ENCODE measurements at places on chromosomes 3 and 15.

- no peak for DNase-seq
Measured at GRCh38 chr15:52738311-52738710, 51.8 kb downstream of the ONECUT1 start.

DNA sequence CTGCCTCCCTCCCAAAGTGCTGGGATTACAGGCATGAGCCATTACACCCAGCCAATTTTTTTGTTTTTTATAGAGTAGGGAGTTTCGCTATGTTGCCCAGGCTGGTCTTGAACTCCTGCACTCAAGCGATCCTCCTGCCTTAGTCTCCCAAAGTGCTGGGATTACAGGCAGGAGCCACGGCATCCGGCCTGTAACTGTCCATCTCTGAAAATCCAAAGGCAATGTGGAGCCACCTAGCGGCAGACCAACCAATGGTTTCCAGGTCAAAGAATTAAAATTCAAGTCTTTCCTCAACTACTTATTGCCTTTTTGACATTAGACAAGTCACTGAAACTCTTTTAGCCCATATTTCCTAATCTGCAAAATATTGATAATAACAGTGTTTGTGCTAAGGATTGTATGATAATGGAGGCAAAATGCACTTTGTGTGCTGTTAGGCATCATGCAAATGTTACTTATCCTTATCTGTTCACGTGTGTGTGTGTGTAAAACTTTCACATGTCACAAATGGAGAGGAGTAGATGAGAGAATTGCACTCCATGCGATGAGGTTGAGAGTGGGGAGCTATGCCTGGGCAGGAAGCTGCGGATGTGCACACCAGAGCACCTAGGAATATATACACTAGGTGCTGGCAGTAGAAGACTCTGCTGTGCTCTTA lies 48.7 kb downstream of the COL8A1 start:
- peak; percentile 57 for DNase-seq

DNA sequence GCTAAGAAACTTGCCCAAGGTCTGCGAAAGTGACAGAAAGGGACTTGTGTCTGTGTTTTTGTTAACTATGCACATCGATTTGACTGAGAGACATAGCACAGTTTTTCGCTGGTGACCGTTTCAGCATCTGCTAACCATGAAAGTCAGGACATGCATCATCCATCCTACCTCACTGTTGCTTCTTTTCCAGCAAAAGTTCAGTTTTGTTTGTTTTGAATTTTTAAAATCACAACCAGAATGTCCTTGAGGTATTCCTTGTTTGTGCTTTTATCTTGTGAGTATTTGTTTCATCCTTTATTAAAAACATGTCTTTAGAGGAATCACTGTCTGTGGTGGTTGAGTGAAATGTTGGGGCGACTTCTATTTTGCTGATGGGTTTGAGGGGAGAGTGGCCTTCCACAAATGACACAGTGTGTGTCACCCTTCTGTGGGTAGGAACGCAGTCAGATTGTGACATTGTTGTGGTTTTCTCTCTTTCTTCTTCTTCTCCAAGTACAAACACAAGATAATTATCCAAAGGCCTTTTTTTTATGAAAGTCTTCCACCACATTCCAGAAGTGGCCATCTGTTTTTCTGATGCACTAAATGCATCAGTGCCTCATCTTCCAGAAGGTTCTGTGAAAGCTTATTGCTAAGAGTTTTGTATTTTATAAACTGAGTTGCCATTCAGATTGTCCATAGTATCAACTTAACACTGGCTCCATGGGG lies 214.4 kb upstream of the NR2E3 start:
- DNase-seq = no peak

- peak; percentile 61 for DNase-seq
Measured at GRCh38 chr3:194508491-194509453, 22.0 kb upstream of the ATP13A3 start.

DNA sequence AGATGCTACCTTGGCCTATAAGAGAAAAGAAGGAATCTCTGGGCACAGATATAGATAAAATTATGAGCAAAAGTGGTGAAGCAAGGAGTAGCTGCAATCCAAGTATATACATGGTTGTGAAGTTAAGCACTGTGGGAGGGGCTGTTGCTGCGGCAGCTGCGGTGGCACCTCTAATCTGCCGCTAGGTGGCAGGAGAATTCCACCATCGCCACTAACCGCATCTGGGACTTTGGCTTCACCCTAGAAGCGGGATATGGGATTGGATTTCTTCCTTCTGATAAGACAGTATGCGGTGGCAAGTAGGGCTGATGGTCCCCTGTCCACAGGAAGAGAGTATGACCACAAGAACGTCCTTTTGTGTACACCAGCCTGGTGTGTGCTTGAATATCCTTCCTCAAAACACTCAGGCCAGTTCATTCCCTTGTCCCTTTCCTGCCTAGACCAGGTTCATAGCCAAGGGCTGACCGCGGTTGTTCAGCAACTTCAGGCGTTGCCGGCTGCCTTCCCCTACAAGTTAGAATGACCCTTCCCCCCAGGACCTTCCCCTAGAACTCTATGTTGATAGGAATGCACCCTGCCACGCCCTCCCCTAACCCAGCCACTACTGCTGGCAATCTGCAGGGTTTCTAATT lies 5.1 kb downstream of the MAGEL2 start:
- peak; percentile 35 for DNase-seq

DNA sequence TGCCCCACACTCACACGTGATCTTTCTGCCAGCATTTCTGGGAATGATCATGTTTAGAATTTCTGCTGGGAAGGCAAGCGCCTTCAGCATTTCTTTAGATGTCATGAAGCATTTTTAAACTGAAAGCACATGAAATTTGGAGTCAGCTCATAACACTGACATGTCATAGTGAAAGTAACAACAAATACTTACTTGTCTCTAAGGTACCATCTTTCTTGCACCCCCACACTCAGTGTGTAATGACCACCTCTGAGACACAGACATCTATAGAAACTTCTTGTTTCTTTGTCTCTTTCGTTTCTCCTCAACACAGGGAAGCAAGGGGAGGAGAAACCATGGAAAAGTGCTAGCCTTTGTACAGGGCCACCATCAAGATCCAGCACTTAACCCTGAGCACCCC lies 171.7 kb downstream of the RORA start:
- no peak for DNase-seq

- peak; percentile 14 for DNase-seq
Measured at GRCh38 chr3:151837057-151837456, 23.1 kb downstream of the AADAC start.

GRCh38 chr15:101152914-101153313 lies 98.9 kb downstream of the CHSY1 start:
- no peak for DNase-seq

DNA sequence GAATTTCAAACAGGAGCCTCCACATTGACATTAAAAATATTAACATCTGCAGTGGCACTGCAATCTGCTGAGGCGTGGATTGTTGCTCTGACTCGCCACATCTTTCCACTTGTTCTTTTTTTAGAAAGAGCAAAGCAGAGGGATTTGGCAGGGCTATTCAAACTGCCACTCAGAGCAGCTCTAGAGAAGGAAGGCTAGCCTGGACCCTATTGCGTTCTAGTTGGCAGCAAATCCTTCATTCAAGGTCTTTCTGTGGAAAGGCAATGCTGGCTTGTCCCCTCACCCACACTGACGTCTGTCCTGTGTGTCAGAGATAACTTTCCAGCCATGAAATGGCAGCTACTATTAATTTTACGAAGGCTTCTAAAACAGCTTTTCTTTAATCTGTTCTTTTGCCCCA lies 483.2 kb upstream of the SGO1 start:
- DNase-seq = no peak

GRCh38 chr3:52852419-52852818 lies 17.6 kb upstream of the MUSTN1 start:
- no peak for DNase-seq

GRCh38 chr15:61049934-61050333 lies 179.2 kb downstream of the RORA start:
- no peak for DNase-seq

DNA sequence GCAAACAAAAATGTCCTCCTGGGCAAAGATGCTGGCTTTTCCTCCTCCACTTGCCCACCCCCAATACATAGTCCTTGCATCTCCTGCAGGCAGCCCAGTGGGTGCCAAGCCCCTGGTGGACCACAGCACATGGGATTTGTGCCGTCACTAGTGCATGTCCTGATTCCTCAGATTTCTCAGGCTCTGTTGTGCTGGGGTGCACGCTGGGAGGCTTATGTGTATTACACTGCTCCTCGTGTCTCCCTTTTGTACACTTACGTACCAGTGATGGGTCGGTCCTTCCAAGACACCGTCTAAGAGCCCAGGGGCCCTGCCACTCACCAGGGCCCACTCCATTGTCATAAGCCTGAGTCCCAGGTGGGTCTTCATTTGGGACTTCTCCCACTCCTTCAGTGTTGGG lies 70.1 kb downstream of the PLXNA1 start:
- DNase-seq = no peak

DNA sequence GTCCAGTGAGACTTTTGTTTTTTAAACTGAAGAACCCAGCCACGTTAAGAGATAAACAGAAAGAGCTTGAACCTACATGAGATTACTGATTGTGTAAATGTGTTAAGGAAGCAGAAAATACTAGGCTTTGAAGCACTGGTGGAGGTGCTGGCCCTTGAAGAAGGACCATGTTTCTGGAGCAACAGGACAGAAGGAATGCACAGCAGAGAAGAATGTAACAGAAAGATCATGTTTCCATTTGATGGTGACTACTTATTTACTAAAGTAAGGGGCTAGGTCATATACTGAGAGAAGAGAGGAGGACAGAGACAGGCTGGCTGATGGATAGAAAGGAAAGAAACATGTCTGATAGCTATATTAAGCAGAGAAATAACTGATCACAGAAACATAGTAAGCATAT lies 88.8 kb downstream of the CLASP2 start:
- no peak for DNase-seq

GRCh38 chr3:68974711-68975110 lies 38.8 kb downstream of the EOGT start:
- DNase-seq = no peak

GRCh38 chr3:155581579-155581978 lies 163.3 kb downstream of the PLCH1 start:
- DNase-seq = peak; percentile 85

- no peak for DNase-seq
Measured at GRCh38 chr15:81166636-81167305, 29.9 kb upstream of the IL16 start.
